Stimulated activated CD4-positive, alpha-beta T cell treated with anti-CD3 and anti-CD28 coated beads, Interleukin-1b, Interleukin-23, amount 100 ng/mL, for 48 hours (primary cell): ENCODE measurements at places on chromosomes 1 and 21.
A peak's percentile ranks its signal among the peaks of the same experiment; 100 is the strongest.

- no peak for DNase-seq
Measured at GRCh38 chr1:95371666-95372282, 137.8 kb downstream of the RWDD3 start.

DNA sequence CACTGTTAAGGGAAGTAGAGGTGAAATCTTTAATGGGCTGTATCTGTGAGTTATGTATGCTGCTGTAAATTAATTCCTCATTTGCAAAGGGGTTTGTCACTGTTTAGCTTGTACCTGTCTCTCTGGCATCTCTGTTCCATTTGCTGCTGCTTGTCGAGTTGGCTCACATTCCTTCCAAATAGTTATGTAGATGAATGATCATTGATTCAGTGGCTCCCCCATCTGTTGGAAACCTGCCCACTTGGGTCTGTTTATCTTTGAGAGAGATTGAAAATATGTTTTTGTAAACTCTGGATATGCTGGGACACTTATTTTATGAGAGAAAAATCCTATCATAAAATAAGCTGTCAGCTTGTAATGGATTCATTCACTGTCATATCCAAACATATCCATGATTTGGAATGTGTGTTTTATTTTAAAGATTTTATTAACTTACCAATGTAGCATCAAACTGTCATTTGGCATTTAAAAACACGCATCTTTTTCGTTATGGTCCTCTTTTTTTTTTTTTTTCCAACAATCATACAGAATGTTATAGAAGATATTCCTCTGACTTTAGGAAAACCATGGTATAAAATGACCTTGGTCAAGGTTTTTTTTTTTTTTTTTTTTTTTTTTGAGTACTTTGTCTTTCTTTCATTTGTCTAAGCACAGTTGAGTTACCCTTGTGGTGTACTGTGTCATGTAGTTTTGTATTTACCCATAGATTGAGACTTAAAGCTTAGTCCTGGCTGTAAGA lies 3.5 kb downstream of the RYR2 start:
- DNase-seq: no peak

- DNase-seq: no peak
Measured at GRCh38 chr1:106249365-106249764, 807.1 kb upstream of the PRMT6 start.

DNA sequence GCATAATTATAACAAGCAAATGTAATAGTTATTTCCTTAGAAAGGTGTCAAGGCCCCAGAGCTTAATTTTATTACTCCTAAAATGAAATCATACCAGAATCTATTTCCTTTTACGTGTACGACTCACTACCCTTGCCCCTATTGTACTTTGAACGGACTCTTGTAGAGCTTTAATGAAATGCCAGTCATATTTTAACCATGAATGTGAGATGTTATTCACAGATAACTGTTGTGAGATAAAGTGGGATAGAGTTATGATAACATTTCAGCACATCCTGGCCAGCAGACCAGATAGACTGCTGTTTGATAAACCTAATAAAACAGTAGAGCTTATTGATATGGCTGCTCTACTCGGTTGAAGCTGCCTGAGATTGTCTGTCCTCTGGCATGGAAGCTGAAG lies 500.8 kb upstream of the PBX1 start:
- no peak for DNase-seq

GRCh38 chr21:33367309-33367973 lies 35.8 kb upstream of the IFNGR2 start:
- no peak for DNase-seq

- DNase-seq: no peak
Measured at GRCh38 chr1:57553666-57554065, 129.8 kb upstream of the DAB1 start.

- DNase-seq: no peak
Measured at GRCh38 chr1:217078078-217078690, 355.0 kb upstream of the ESRRG start.

GRCh38 chr1:37288900-37289299 lies 185.5 kb upstream of the ZC3H12A start:
- DNase-seq: peak; percentile 7

DNA sequence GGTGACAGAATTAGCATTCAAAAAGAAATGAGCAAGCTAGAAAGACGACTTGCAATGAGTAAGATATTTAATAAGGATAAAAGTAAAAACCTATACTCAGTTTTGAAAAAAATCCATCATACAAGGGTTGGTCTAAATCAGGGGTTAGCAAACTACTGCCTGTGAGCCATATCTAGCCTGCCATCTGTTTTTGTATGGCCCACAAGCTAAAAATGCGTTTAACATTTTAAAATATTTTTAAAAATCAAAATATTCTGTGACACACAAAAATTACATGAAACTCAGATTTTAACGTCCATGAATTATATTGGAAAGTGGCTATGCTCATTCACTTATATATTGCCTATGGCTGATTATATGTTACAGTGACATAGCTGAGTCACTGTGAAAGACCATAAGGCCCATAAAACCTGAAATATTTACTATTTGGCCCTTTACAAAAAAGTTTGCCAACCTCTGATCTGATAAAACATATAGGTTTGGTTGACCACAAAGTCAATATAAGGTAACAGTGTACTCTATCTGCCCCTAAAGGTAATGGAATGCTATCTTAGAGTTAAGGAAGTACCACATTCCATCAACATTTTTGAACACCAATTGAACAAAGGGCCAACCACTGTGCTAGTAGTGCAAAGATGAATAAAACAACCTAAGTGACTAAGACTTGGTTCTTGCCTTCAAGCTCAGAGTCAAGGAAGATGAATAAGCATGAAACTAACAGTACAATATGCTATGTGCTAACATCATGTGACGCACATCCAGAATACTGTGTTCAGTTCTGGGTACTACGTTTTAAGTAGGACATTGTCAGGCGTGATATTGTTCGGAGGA lies 3.2 kb downstream of the IFT25 start:
- DNase-seq: no peak

GRCh38 chr1:160163615-160164014 lies 12.2 kb downstream of the ATP1A4 start:
- DNase-seq: no peak

- no peak for DNase-seq
Measured at GRCh38 chr1:96306809-96307560, 414.6 kb upstream of the PTBP2 start.

GRCh38 chr1:8560611-8561544 lies 243.0 kb downstream of the SLC45A1 start:
- DNase-seq: no peak

DNA sequence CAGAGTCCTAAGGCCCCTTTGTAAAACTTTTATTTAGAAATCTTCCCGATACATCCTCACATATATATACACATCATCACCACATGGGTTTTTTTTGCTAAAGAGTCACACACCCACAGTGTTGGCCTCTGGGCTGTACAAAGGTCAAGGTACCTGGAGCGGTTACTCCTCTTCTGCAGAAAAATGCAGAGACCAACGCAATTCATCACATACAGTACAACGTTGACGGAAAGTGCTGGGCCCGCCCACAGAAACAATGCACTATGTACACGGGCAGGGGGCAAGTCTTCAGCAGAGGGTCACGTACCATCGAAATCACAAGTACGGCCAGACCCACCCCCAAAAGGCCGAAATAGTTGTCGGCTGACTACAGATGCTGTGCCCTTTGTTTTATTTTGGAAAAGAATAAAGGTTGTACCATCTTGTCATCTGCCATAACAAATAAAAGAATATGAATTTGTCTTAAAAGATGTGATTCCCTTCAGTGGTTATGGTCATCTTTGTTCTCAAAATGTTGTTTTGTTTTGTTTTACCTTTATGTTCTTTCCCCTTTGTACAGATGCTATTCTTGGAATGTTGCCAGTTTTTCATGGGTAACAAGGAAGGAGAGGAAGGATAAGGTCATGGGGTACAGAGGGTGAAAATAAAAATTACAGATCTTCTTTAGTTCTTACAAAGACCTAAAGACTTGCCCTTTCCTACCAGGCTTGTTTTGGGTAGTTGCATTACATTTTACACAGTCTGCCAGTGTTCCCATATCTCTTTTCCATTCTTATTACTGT lies 15.6 kb downstream of the TAL1 start:
- no peak for DNase-seq

- no peak for DNase-seq
Measured at GRCh38 chr1:11285883-11286734, 13.1 kb downstream of the UBIAD1 start.
